Stimulated activated CD8-positive, alpha-beta memory T cell treated with anti-CD3 and anti-CD28 coated beads, Interleukin-7, amount 100 ng/mL, for 1 hour (primary cell): ENCODE measurements at places on chromosomes 12 and 14.

GRCh38 chr12:121579190-121579791 lies 1.5 kb downstream of the KDM2B start:
- no peak for DNase-seq

DNA sequence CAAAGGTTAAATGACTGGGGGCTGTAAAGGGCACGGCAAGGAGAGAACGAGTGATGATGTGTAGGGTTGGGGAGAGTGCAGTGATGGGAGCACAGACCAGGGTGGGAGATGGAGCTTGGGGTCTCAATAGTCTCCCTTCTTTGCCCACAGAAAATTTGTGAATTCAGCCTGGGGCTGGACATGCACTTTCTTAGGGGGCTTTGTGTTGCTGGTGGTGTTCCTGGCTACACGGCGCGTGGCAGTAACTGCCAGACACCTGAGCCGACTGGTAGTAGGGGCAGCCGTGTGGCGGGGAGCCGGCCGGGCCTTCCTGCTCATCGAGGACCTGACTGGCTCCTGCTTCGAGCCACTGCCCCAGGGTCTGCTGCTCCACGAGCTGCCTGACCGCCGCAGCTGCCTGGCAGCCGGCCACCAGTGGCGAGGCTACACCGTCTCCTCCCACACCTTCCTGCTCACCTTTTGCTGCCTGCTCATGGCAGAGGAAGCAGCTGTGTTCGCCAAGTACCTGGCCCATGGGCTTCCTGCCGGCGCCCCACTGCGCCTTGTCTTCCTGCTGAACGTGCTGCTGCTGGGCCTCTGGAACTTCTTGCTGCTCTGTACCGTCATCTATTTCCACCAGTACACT lies 1.7 kb downstream of the FITM1 start:
- no peak for DNase-seq

DNA sequence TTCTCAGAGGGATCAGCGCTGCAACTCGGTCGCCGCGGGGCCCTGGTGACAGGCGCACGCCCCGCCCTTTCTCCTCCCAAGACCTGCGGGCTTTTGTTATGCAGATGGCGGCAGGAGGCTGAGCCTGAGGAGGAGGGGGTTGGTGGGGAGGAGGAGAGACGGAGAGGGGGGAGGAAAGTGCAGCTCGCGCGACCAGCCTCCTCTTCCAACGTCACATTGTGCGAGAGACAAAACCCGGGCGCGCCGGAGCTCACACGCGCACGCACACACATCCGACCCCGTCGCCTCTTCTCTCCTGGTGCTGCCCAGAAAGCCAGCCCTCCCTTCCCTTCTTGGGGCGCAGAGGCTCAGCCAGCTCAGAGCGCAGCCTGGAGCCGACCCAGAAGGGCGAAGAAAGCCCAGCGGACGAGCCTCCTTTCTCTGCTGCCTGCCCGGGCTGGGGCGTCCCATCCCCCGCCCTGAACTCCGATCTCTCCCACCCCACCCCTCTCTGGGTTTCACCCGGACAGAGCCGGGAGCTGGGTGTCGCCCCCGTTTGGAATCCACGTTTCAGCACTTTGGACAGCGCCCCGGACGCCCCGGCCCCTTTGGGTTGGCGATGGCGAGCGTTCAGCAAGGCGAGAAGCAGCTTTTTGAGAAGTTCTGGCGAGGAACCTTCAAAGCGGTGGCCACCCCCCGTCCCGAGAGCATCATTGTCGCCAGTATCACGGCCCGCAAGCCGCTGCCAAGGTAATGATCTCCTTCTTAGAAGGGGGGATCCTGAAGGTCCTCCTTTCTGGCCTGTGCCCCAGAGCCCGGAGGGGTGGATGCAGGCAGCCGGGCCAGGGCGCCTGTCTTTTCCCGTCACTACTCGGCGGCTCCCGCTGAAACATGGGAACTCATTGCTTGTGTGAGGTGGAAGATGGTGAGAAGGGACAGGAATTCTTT lies at the start of gene SRRM4:
Gene SRRM4, plus strand, starts transcription at position 257 of the 927 bp plus-strand sequence. Its CDS starts 342 bp downstream, at position 599.
- no peak for DNase-seq

DNA sequence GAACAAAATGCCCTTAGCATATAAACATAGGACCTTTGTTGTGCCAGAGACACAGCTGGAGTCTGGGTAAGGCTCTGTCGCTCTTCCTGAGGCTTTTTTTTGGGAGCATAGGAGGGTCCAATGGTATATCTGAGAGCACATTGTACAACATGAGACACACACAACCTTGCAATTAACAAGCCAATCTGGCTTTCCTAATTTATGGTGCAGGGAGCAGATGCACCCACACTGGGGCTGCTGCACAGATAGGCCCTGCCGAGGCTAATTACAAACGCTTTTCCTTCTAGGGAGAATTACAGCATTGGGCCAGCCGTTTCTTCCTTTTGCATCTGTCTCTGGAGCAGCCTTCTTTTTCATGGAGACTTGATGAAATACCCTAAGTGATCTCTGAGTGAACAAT lies 75.0 kb upstream of the OVCH1 start:
- DNase-seq: no peak

GRCh38 chr12:75782069-75782581 lies 249.5 kb downstream of the PHLDA1 start:
- DNase-seq: no peak

DNA sequence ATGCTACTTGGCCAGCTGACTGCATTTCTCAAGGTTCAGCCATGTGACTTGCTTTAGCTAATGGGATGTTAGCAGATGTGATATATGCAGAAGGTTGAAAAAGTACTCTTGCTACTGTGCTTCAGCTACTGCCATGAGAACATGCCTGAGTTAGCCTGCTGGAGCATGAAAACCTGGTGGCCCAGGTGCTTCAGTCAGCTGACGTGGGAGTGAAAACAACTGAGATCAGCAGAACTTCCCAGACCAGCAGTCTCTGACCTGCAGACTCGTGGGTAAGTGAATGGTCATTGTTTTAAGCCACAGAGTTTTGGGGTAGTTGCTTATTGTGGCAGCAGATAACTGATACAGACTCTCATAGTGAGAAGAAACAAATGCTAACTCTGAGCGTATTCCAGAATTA lies 118.6 kb upstream of the GRIN2B start:
- no peak for DNase-seq

GRCh38 chr14:92759679-92760523 lies 11.5 kb upstream of the LGMN start:
- DNase-seq: no peak

- no peak for DNase-seq
Measured at GRCh38 chr14:50944647-50945413, 547 bp upstream of the PYGL start.

DNA sequence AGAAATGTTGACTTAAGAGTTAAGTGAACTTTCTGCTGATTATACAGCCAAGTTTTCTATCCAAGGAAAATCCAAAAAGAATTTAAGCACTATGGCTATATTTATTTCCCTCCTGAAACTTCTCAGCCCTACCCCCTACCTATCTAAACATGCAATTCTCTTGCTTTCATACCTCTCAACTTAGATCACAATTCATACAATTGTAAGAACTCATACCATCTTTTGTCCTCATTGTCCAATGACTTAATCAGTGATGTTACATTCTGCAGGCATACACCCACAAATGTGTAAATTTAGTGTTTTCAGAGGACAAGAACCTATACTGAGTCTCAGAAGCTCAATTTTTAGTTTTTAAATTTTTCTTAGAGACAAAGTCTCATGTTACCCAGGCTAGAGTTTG lies 62.1 kb downstream of the ZFC3H1 start:
- no peak for DNase-seq

- DNase-seq: peak; percentile 54
Measured at GRCh38 chr12:42144408-42145196, at the start of gene GXYLT1. Gene GXYLT1, minus strand, starts transcription at chr12:42144874. Its CDS starts 228 bp downstream, at chr12:42144646.

DNA sequence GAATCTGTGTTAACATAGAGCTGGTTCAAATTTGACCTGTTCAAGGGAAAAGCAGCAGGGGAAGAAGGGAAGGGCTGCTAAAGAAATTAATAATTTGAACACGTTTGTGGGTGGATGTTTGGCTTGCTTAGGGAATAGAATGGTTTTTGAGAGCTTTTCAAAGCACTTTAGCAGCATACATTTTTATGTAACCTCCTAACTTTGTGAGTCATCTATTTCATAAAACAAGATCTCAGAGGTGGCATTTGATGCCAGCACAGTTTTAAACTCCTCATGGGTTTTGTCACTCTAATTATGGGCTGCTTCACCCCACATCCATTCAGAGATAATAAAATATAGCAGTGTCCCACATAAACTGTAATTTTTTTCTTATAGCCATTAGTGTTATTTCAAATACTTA lies 143.8 kb downstream of the ACSS3 start:
- DNase-seq: no peak

DNA sequence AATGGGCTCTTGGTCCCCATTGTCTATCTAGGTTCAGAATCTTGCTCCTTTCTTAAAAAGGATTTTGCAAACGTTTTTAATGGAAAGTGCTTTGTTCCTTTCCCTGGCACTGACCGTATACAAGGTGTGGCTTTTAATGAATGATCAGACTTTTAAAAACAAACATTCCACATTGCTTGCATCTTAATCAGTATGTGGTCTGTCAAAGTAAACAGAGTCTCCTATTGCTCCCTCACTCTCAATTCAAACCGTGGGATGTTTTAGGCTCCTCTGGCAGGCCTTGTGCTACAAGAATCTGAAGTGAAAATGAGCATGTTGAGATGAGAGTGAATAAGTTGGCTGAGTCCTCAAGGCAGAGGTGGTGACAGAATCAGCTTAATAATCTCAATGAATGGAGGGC lies 107.0 kb downstream of the VRK1 start:
- DNase-seq: no peak

GRCh38 chr12:117686911-117687377 lies 281.8 kb downstream of the KSR2 start:
- DNase-seq: no peak

GRCh38 chr12:102992297-102992696 lies 34.8 kb downstream of the ASCL1 start:
- DNase-seq: no peak

DNA sequence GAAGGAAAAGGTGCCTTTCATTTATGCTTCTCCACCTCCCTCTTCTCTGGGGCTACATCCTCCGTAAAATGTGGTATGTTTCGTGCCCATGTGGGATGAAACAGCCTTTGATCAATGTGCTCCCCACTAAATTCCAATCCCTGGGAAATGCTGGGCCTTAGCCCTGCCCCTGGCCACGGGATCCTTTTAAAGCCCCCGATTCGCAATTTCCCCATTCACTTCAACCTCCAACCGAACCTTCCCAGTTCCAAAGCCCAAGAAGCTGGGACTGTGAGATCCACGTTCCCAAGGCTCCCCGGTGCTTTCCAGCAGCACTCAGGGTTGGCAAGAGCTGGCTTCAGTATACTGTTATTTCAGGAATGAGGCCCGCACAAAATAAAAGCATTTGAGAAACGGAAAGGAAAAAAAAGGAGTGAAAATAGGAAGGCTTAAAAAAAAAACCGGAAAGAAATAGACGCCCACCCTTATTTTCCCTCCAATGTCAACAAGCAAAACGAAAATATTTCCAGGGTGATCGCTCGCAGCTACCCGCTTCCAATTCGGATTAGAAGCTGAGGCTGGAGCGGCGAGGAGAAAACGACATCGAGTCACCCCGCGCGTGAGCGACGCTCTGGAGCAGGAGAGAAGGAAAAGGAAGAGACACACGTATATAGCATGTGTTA lies 1.3 kb upstream of the FOXG1 start:
- no peak for DNase-seq
